Suppressor macrophage treated with lipopolysaccharide for 4 hours (primary cell): ENCODE measurements at places on chromosomes 12 and 14.

DNA sequence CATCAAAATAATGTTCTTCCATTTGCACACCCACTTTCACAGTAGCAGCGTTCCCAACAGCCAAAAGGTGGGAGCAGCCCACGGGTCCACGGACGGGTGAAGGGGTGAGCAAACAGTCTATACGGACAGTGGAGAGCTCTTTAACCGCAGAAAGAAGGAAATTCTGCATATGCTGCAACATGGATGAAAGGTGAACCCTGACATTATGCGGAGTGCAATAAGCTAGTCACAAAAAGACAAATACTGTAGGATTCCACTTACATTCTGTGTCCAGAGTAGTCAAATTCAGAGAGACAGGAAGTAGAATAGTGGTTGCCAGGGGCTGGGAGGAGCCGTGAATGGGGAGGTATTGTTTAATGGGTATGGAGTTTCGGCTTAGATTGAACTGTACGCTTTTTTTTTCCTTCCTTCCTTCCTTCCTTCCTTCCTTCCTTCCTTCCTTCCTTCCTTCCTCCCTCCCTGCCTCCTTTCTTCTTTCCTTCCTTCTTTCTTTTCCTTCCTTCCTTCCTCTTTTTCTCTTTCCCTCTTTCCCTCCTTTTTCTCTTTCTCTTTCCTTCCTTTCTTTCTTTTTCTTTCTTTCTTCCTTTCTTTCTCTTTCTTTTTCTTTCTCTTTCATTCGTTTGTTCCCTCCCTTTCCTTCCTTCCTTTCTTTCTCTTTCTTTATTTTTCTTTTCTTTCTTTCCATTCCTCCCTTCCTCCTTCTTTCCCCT is 15.8 kb upstream of the ANKRD9 start:
- peak; percentile 35 for DNase-seq

DNA sequence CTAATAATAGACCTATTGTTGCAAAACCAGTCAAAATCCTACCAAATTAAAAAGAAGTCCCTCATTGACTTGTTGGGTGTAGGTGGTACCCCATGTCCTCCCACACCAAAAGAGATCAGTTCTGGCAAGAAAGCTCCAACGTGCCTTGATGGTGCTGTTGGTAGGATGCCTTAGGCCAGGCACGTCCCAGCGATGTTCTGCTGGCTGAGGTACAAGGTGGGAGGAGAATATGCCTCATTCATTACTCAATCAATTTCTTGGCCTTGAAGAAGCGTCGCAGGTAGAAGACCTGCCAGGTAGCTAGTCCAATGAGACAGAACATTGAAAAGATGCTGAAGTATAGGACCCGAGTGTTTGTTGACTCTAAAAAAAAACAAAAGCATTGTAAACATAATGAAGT is 7.8 kb upstream of the NEK9 start:
- DNase-seq: no peak

DNA sequence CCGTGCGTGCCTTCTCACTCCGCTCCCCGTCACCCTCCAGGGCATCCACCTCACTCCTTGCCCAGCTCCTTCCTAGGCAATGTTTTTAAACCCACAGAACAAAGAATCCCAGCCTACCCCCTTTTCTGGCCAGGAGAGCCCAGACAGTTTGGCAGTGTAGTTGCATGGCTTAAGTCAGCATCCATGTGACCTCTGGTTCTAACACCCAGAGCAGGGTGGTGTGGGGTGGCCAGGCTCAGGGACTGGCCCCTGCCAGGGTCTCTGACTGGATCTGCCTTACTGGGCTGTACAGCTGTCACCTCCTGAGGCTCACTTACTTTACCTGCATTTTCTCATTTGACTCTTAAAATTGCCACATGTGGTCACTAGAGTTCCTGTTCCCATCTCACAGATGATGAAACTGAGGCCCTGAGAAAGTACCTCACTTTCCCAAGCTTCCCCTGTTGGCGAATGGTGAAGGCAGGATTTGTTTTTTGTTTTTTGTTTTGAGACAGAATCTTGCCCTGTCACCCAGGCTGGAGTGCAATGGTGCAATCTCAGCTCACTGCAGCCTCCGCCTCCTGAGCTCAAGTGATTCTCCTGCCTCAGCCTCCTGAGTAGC is 18.3 kb downstream of the SDS start:
- peak; percentile 16 for DNase-seq

DNA sequence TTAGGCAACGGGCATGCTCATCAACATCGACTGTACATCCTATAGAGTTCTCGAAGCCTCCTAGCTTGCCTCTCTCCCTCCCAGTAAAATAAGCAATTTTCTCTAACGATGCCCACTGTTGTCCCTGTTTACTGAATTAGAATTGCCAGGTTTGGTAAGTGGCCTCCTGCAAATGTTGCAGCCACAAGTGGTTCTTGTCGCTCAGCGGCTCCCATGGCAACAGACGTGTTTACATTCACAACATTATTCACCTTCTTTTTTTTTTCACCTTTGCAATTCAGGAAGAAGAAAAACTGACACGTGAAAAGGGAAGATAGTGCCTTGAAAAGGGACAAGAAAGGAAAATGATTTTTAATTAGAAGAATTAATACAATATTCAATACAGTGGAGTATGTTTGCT is 100.9 kb upstream of the PKP2 start:
- no peak for DNase-seq

GRCh38 chr14:34749408-34749807 is 35.0 kb upstream of the CFL2 start:
- DNase-seq: no peak

DNA sequence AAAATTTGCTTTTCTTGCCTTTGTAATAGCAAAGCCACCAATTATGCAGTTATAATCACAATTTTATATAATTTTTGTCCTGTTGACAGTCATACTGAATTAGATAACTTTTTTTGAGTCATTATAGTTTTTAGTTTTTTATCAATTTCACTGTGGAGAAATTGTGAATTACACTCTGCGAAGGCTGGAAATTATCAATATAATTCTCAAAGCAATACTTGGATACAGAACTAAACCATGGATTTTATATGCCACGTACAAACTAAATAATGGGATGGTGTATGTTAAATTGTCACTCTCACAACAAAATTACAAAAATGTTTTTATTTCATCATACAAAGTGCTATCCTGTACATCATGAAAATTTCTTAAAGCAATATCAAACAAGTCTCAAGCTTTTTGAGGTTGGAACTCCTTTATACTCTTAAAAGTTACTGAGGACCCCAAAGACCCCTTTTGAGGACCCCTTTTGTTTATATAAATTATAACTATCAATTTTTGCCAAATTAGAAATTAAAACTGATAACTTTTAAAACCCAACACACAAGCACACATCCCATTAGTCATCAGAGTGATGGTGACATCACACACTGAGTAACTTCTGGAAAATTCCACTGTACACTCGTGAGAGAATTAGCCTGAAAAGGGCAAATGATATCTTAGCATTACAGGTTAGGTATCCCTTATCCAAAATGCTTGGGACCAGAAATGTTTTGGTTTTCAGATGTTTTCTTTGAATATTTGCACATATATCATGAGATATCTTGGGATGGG is 19.8 kb upstream of the AQP2 start:
- DNase-seq: peak; percentile 79

DNA sequence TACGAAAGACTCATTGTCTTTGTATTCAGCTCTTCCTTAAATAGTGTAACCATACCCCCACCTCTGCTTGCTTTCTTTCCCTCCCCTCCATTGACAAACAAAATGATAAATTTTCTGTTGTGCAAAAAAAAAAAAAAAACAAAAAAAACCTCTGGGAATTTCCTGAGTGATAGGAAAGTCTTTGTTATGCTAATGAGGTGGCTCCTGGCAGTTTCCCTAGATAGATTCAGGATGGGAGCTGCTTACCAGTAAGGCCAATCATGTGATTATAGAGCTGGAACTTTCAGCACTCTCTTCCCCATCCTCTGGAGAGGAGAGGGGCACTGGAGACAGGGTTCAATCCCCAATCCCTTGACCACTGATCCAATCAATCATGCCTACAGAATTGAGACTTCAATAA is 120.5 kb downstream of the NUAK1 start:
- no peak for DNase-seq

DNA sequence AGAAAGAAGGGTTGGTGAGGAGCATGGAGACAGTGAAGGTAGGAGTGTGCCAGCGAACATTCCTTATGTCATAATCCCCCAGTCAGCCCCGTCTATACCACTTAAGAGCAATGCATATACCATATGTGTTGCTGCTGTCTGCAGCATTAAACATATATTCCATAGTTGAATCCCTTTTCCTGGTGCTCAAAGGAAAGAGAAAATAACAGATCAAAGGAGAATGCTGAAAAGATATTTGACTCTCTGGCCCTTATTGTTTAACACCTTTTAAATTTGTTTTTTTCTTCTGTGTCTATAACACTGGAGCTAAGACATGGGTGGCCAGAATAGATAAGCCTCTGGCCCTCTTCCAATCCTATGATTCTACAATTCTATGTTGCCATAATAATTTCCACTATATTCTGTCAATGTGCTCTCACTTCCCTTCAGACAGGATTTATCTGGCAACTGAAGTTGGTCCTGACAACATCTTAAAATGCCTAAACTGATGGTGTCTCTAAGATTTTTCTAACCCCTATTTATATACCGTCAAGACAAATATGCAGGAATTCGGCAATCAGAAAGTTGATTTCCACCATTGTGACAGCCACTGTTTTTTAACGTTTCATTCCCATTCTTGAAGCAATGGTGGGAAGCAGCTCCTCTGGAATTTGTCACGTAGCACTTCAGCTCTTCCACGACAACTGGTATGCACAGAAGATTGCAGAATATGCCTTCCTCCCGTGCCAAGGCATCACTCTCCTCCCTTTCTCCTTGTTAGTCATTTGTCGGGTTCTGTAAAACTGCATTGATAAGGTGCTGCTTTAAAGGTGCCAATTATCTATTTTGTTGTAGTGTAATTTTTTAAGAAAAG is 204.7 kb downstream of the BCAT1 start:
- no peak for DNase-seq

DNA sequence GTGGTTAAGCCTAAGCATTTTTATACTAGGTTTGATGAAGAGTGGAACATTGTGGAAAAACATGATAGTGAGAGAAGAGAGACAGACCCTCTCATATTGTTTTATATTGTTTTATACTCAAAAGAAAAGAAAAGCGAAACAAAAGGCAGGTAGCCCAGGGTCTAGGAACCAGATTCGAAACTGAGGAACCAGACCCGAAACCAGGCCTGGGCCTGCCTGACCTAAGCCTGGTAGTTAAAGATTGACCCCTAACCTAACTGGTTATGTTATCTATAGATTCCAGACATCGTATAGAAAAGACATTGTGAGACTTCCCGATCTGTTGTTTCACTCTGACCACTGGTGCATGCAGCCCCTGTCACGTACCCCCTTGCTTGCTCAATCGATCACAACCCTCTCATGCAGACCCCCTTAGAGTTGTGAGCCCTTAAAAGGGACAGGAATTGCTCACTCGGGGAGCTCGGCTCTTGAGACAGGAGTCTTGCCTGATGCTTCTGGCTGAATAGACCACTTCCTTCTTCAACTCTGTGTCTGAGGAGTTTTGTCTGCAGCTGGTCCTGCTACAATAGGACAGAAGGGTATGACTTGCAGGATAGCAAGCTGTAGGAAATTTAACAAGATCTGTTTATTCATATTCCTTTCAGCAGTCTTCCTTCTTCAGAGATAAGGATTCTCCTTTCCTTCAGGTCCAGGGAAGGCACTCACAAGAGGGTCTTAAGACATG is 147.1 kb upstream of the PLEKHA5 start:
- DNase-seq: no peak

DNA sequence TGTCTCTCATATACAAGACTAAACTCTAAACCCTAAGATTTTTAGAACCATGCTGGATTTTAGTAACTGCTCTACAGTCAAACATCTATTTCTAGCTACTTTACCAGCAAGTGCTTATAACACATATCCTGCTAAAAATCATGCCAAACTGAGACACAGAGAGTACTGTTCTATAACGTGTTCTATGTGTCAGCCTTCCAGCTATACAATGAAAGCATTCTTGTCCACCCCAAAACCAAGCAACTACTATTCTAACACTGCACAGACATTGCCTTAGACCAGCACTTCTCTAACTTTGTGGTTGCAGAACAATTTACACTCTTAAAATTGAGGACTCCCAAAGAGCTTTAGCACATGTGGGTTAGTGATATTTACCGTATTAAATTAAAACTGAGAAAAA is 85.7 kb downstream of the SPPL3 start:
- DNase-seq: no peak

DNA sequence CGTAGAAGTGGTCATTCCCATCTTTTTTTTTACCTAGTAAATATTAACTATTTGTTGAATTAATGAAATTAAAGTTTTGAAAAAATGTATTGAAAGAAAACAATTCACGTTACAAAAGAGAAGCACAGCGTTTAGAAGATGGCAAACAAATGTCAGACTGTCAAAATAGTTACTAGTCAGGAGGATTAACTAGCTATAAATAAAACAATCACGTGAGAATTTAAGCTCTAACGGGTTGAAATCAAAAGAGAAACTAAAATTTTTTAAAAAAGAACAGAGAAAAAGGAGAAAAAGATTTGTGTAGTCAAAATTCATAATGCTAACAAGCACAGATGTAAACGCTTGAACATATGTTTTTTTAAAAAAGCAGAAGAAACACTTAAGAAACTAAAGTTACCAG is 26.4 kb downstream of the DDHD1 start:
- peak; percentile 51 for DNase-seq

DNA sequence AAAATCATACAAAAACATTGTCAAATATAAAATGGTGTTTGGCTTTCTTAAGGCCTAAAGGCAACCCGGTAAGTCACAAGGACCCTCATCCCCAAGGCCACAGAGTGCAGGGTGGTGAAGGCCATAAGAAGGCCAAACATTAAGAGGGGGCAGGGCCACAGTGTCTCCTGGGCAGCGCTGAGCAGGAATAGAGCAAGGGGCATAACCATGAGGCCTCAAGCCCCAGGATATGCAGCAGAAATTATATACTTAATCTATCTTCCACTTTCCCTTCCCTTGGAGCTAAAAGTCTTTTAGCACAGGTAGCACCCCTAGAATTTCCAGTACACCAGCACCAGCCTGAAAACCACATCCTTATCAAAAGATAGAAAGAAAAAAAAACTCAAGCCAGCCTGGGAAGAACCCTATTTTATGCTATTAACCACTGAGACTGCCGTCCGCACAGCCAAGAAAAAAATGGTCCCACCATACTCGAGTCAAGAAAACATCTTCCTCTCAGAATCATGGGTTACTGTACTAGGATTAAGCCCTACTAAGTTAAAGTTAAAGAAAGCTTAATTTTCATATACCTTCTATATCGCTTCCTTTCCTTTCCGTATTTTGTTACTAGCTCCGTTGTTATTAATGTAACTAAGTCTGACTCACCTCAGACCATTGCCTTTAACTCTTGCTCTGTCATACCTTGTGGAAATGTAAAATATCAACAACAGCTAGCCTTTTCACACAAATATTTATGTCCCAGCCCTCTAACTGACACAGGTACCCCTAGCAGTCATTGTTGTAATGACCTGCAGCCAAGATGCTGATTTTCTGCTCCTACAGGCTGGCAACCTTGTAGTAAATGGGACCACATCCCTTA is 20.1 kb downstream of the KLRK1 start:
- DNase-seq: no peak

GRCh38 chr14:55625481-55625880 is 45.5 kb downstream of the KTN1 start:
- no peak for DNase-seq
